Heart right ventricle (tissue), 16 donors: ENCODE measurements at places on chromosomes 1 and 21. TPM values are rescaled to one million over a fixed set of nuclear protein-coding genes. Genes with fewer than 3 reads are reported as not detected.
A peak's percentile ranks its signal among the peaks of the same experiment; 100 is the strongest.

DNA sequence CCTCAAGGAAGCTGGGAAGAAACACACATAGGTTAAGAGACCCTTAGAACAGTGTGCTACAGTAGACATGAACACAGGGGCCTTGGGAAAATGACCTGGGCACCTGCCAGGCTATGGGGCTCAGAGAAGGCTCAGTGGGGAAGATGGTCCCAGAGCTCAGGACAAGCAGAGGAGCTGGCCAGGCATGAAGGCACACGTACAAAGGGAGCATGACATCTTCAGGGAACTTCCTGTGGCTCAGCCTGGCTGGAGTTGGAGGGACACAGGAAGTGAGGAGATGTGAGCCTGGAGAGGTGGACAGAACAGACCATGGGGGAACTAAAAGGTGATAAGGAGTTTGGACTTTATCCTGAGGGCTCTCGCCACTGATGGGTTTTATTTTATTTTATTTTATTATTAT lies 3.8 kb upstream of the SLC50A1 start:
- no peak for DNase-seq

OSCP1 gene
- 2.1 TPM for polyA plus RNA-seq

DNA sequence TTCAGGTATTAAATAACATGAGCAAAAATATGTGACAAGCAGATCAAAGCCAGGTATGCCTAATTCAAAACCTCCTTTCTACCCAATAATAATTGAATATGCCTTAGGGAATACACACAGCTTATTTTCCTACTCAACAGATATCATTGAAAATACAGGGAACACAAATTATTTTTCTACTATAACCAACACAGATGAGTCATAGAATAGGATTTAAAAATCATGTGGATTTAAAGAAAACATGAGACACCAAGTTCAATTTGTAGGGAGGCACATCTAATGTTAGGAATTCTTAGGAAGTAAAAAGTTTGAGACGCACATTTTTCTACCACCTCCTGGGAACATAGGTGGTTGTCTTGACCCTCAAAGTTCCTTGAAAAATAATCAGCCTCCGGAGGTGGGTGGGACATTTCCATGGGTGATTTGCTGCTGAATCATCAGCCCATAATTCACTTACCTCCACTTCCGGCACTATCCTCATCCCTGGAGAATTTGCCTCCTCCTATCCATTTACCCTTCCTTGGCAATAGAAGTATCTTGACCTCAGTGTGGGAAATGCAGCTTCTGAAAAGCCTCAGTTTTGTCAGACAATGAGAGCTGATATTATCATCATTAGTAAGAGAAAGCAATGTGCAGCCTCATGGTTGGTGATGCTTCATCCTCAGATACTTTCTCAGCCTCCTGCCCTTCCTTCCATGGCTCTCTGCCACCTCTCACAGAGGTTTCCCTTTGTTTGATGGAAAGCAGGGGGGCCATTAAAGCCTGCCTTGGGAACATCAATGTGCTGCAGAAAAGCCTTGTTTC lies 33.5 kb upstream of the RGS4 start:
- no peak for DNase-seq

DNA sequence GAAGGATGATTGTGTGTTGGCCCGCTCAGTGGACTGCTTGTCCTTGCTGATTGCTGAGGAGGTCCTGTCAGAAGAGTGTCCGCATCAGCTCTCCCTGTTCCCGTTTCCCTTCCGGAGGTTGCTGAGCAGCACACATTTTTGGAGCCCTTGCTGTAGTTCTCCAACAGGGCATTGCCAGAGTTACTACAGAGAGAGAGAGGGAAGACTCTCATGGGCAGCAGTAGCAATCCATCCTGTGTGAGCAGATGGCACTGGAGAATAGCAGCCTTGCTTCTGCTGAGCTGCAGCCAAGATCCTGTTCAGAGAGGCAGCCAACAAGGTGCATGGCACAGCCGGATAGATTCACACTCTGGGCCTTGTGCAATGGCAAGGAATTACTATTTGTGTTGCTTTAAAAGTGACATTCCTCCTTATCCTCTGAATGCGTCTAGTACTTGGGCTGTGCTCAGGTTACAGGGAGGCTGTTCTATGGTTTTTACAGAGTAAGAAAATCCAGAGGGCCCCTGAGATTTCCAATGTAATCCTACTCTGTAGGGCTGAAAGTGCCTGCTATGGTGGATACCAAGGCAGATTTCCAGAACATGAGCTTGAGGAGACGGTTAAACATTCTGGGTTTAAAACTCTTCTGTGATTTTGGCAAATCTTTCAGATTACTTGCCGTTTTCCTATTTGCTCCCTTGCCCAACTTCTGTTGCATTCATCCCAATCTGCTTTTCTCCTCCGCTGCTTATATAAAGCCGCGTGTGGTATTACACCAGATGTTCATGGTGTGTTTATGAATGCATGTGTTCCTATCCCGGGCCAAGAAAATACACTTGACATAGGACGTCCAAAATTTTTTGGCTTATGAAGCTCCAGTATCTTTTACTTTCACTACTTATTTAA lies 27.4 kb downstream of the AK4 start:
- DNase-seq: peak; percentile 64

LCE1B gene
- not detected for polyA plus RNA-seq

GRCh38 chr1:206637605-206638004 lies 2.3 kb downstream of the DYRK3 start:
- no peak for DNase-seq

- DNase-seq: peak; percentile 62
Measured at GRCh38 chr1:211259638-211260126, 516 bp downstream of the RCOR3 start.

DNA sequence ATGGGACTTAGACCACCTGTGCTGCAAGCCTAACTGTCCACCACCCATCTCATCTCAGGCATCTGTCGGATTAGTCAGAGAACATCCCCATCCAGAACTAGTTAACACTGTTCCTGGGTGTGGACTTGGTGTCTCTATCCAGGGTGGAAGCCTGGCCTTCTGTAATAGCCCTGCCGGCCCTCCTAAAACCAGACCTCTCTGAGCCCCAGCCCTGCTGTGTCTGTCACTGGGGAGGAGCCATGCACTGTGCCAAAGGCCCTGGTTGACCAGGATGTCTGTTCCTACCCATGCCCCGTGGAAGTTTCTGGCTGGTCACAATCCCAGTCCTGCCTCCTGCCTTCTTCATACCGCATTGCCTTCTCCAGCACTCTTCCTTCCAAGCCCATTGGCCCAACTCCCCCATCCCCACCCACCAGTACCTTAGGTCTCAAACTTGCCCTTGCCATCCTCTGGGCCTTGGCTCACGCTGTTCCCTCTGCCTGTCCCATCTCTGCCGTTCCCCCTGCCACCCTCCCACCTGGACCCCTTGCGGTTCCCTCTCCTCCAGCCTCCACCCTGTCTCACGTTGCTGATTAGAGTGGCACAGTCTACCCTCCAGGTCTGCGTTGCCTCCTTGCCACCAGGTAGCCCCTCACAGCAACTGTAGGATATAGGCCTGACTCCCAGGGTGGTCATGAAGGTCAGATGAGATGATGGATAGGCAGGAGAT lies 105.6 kb downstream of the EPHB2 start:
- no peak for DNase-seq

- no peak for DNase-seq
Measured at GRCh38 chr1:184188037-184188436, 136.5 kb downstream of the TSEN15 start.

PLPP3 gene
- polyA plus RNA-seq: 61.2 TPM

- no peak for DNase-seq
Measured at GRCh38 chr1:248884632-248885295, 21.3 kb upstream of the PGBD2 start.

GRCh38 chr1:239507826-239508225 lies 121.5 kb downstream of the CHRM3 start:
- no peak for DNase-seq

GRCh38 chr1:158819461-158820443 lies 11.4 kb upstream of the MNDA start:
- no peak for DNase-seq

GRCh38 chr1:172638885-172639831 lies 19.7 kb upstream of the FASLG start:
- DNase-seq: no peak

OR14K1 gene
- polyA plus RNA-seq: not detected

UTS2 gene
- not detected for polyA plus RNA-seq

- DNase-seq: no peak
Measured at GRCh38 chr1:200291106-200291505, 118.7 kb downstream of the ZNF281 start.
